Inflammatory macrophage (primary cell): ENCODE measurements at places on chromosomes 12 and 14.

DNA sequence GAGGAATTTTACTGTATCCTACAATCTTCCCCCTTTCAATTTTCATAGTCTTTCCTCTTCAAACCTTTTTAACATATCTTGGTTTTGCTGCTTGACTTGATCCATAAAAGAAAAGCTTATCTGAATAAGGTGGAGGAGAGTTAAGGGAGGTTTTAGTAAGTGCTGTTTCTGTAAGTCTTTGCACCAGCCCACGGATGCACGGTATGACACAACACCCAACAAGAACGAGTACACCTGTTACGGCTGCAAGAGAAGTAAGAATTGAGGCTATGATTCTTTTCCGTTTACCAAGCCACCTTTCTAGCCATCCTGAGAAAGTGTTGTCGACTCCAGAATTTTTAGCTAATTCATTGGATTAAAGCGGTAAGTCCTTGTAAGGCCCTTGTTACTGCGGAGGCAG lies 26.1 kb upstream of the CPNE8 start:
- no peak for DNase-seq

DNA sequence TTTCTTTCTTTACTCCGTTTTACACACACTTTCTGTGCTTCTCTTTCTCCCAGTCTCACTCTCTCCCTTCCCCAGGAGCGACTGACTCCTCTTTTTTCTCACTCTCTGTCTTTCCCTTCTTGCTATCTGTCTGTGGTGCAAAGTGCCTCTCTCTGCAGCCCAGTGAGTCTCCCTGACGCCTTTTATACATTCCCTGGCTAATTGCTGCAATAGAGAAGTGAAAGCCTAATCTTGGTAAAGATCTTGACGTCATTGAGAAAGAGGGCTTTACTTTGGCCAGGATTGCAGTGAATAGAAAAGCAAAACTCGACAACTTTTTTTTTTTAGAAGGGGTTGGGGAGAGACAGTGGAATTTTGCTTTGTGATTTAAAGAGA lies 706 bp upstream of the DIO2 start:
- DNase-seq = peak; percentile 4

GRCh38 chr14:105135700-105136395 lies 32.7 kb downstream of the JAG2 start:
- DNase-seq = no peak

- DNase-seq = no peak
Observed at GRCh38 chr12:68159681-68160304, at the start of gene IFNG. IFNG (minus strand) TSS chr12:68159740; CDS start chr12:68159615, 125 bp downstream.

GRCh38 chr14:67994531-67994930 lies 175.0 kb downstream of the RAD51B start:
- DNase-seq = no peak

DNA sequence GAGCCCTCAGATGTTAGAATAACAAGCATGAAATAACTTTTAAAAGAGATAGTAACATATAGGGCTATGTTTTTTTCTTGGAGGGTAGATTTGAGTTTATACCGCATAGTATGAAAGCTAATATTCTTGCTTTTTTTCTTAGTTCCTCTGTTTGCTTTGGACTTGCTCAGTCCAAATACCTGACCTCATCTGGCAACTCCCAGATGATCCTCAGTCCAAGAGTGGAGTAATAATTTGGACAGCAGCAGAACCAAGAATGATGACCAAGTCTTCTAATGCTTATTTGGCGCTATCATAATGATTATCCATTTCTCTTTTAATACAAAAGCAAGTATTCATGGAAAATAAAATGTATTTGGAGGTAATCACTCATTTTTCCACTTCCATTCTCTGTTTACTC lies 45.6 kb downstream of the GUCY2C start:
- DNase-seq = no peak

- no peak for DNase-seq
Observed at GRCh38 chr14:39140170-39140569, 26.0 kb downstream of the GEMIN2 start.

GRCh38 chr14:32940711-32941667 lies 2.3 kb downstream of the NPAS3 start:
- DNase-seq = no peak

- no peak for DNase-seq
Observed at GRCh38 chr14:100839315-100839585, 13.3 kb downstream of the MEG3 start.

DNA sequence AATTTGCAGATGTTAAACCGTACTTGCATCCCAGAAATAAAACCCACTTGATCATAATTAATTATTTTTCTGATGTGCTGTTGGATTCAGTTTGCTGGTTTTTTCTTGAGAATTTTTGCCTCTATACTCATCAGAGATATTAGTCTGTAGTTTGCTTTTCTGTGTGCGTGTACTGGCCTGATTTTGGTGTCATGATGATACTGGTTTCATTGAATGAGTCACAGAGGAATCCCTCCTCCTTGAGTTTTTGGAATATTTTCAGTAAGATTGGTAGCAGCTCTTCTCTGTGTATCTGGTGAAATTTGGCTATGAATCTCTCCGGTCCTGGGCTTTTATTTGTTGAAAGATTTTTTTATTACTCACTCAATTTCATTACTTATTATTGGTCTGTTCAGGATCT lies 100.4 kb upstream of the PMCH start:
- DNase-seq = no peak

- DNase-seq = no peak
Observed at GRCh38 chr12:56145217-56145616, 7.2 kb upstream of the MYL6B start.

GRCh38 chr12:10131111-10131690 lies 1.2 kb upstream of the CLEC7A start:
- peak; percentile 95 for DNase-seq

- DNase-seq = no peak
Observed at GRCh38 chr12:106098691-106099200, 40.0 kb downstream of the NUAK1 start.

DNA sequence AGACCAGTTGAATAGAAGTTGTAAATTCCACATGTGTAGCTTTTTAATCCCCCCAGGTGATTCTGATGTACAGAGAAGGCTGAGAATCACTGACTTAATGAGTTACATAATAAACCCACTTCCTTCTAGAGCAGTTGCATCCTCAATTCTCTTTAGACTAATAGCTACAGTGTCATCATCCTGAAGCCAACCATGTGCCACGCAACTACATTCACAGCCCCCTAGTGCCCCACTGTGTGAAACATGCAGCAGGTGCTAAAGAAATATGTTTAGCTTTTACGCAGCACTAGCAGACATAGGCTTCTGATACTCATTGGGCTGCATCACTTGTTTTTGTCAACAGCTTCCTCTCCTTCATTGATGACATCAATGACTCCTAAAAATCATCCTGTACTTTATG lies 1168.3 kb downstream of the BCL11B start:
- DNase-seq = no peak

DNA sequence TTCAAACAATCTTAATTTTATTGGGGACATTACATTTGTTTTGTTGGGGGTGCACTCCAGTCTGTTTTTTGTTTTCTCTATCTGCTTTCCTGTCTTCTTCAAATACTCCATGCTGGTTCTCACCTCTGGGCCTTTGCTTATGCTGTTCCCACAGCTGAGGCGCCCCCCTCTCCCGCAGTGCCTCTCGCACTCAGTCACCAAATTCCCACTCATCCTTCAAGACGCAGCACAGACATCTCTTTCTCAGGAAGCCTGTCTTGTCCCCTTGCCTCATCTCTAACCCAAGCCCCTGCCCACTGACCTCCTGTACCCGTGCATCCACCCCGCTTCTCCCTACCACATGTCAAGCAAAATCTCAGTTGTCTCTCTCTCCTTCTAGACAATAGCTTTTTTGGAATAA lies 43.7 kb upstream of the PRMT8 start:
- DNase-seq = no peak

DNA sequence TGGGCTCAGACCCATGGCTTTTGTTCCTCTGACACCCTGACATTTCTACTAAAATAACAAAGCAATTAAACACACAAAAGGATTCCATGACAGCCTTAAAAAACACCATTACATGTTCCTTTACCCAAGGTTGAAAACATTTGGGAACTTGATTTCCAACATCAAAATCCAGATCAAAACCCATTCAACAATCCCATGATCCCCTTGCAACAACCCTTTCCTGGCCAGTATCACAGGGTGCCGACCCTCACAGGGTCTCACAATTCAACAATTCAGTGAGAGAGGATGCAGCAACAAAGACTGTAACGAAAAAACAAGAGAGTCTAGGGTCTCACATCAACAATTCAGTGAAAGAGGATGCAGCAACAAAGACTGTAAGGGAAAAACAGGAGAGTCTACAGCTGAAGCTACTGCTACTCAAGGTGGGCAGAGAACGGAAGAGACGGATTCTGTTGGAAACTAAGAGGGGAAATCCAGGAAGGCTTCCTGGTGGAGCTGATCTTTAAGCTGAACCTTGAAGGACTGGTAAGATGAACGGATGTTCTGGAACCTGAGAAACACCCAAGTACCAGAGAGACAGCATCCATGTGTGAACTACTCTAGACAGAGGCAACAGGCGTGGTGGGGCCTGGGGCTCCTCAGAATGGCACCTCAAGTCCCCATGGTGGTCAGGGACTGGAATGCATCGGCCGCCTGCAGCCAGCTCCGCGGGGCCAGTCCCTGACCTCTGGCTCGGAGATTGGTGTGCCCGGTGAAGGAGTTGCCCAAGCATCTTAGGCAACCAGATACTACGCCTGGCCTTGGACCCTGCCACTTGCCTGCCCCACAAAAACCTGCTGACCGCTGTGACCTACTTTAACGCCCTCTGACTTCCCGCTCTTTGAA lies 22.7 kb upstream of the ZFP36L1 start:
- DNase-seq = no peak

- no peak for DNase-seq
Observed at GRCh38 chr14:68585690-68586089, 207.2 kb downstream of the ZFP36L1 start.

- peak; percentile 7 for DNase-seq
Observed at GRCh38 chr14:71539650-71540285, 392.5 kb upstream of the RGS6 start.

DNA sequence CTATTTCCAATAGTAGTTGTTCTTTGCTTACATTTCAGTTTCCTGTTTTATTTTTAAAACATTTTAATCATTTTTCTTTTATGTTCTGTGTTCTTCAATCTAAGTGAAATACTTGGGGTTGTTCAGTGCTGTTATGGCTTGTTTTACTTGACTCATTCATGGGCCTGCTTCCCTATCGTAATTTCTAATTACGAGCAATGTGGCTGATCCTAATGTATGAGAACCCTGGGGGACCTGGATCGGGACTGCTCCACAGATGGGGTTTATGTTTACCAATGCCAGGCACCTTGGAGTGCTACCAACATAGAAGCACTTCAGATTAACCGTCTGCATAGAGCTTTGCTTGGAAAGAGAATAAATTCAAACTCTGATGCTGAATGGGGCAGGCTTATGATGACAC lies 29.8 kb downstream of the TECPR2 start:
- DNase-seq = no peak

DNA sequence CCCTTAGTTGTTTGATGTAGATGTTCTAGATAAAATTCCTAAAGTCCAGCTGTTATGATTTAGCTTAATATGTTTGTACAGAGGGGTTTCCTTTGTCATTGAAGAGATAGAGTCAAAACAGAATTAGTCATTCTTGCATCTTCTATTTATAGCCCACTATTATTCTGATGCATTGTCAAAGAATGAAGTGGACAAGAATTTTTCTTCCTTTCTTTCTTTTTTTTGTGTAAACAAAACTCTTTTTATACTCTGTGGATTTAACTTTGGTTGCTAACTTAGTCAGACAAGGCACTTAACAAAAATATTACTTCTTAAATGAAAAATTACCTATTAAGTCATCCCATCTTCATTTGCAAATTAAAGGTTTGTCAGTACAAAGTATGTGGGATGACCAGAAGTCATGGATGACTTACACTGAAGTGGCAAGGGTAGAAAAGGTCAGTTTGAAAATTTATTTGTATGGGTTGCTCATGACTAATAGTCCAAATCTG lies 215.6 kb upstream of the DDHD1 start:
- DNase-seq = no peak

GRCh38 chr12:50600364-50600763 lies 95.6 kb downstream of the DIP2B start:
- no peak for DNase-seq

DNA sequence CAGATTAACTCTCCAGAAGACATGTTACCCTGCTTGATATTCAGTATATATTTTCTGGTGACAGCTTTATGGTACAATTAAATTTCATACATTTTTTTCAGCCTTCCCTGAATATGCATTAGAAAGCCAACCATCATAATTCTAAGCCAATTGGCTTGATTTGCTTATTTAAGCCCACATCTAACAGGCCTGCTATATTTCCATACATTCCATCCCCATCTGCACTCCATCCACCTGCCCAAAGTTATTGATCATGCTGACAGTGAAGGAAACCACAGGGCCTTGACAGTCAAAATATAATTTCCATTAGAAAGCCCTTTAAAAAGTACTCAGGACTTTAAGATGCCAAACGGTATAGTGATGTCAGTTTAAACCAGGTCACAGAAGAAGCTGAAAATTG lies 164.3 kb downstream of the GXYLT1 start:
- DNase-seq = no peak

DNA sequence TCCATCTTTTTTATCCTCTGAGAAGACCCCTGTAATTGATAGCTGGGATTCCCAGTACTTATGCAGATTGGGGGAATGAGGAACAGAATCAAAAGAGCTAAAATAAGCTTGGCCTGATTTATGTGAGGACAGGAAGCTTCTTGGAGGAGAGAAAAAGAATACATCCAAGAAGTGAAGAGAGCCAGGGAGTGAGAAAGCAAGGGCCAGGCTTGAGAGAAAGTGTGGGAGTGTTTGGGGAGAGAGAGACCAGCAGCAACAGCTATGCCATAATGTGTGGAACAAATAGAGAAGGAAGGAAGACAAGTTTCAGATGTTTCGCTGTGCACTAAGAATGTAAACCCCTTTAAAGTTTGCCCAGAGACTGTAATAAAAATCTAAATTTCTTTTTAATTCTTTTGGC lies 4.0 kb upstream of the CCDC184 start:
- DNase-seq = no peak

DNA sequence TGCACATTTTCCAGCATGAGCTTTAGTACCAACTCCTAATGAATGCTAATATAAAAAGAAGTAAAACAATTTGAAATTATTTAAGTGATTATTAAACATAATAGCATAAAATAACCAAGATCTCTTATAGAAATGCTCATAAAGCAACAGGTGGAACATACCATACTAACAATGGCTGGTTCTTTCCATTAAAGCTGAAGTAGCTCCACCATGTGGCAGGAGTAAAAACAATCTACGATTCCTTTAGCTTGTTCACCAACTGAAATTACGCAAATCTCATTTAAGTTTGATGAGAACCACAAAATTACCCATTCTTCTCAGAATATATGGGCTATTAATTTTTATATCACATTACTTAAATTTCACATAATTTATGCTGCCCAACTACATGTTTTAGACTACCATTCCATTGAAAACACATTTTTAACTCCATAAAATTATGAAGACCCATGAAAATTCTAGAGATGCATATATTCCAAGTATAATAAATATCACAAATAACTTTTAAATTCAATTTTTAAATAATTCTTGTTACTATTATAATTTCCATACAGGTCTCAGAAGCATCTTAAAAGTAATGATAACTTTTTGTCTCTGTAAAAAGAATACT lies 213.6 kb downstream of the DAD1 start:
- peak; percentile 67 for DNase-seq

- DNase-seq = no peak
Observed at GRCh38 chr12:58883576-58884334, 36.5 kb downstream of the LRIG3 start.
